ENCODE measurements at places on chromosomes 2 and 18.

DNA sequence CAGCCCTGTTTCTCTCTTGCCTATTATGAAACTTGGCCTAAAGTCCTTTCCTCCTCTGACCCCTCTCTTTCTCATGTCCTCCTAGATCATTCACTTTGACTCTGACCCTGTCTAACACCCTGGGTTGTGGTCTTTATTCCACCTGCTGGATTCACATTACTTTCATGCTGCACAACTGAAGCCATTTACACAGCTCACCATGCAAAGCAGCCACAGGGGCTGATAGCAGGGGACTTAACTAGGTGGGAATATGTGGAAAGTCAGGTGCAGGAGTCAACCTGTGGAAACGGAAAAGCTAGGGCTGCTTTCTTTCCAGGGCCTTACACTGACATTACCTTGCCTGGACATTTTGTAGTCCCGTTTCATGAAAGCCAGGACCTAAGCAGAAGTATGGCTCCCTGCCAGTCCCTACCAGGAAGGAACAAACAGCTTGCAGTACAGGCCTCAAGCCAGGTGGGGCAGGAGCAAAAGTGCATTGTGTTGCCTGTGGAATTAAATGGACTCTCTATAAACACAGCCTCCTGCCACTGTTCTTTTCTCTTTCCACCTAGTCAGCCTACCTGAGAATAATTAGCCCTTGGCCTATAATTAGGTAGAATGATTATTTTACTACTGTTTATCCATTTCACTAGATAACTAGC lies 11.8 kb downstream of the MAPRE3 start:
- DNase-seq = peak; percentile 57

- no peak for DNase-seq
Observed at GRCh38 chr2:44970846-44971450, 29.4 kb downstream of the SIX3 start.

DNA sequence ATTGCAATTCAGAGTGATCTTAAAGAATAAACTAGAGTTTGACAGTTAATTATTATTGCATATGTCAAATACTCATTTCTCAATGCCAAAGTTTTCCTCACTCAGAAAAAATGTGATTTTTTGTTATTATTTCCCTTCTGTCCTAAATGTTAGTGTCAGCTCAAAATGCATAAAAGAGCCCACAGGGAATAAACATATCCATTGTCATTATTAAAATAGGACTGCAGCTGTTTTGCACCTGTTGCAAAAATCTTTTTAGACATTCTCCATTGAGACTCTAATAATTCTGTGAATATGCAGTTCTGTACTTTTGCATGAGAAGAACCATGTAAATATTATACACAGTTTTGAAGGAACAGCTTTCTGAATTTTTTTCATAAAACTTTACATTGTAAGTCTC lies 540.0 kb upstream of the SLC39A10 start:
- no peak for DNase-seq

DNA sequence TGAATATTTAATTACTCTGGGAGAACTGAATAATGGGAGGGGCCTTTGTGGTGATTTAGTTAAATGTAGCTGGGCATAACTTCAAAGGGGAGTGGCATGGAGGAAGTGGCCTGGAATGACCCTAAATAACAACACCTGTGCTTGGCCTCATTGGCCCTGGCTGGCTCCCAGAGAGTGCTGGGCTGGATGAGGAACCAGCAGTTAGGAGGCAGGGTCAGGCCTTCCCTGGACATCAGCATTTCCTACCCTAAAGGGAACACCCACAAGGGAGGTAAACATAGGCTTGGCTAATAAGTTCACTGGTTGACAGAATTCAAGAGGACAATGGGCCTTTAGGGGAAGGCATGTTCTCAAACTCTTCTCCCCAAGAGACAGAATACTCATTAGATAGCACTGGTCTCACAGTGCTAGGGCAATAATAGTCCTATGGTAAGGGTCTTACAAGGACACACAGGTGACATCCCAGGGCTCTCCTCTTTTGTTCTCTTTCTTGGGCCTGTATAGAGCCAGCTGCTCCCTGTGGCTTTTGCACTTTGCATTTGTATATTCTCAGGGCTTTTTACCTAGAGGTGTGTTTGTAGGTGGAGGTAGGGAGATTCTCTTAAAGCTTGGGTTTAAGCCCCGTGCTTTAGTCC lies 106.8 kb downstream of the ZNF519 start:
- DNase-seq = no peak

- no peak for DNase-seq
Observed at GRCh38 chr2:44941551-44942234, at the start of gene SIX3. SIX3 (plus strand) TSS chr2:44941702; CDS start chr2:44942105, 403 bp downstream.

GRCh38 chr2:68368654-68369336 lies 3.7 kb downstream of the PLEK start:
- no peak for DNase-seq

- DNase-seq = no peak
Observed at GRCh38 chr2:237876061-237876526, 16.7 kb downstream of the RAMP1 start.

- no peak for DNase-seq
Observed at GRCh38 chr2:127072970-127073369, 34.0 kb downstream of the BIN1 start.

DNA sequence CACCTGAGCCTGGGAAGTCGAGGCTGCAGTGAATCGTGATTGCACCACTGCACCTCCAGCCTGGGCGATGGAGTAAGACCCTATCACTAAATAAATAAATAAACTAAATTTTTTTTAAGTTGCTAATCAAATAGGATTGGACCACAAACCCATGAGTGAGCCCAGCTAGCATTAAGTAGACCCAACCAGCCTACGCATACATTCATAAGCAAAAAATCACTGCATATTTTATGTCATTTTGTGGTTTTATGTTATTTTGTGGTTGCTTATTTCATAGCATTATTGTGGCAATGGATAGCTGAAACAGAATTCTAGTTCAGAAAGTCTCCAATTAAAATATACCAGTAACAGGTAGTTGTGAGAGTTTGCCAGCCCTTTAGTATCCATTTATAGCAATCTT lies 29.1 kb upstream of the ZC3H15 start:
- no peak for DNase-seq

DNA sequence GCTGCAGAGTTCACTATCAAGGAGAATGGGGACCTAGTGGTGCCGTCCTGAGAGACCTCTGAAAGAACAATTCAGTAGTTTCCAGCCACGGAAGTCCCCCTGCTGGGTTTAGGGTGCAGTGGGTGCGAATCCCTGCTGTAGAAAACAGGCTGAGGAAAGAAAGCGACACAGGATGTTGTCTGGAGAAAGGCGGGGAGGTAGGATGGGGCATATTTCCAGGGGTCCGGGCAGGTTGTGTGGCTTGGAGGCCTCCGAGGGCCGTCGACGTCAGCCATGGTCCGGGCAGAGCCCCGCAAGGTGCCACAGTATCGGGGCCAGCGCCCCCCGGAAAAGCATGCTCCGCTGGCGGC lies 807 bp upstream of the CREB1 start:
- peak; percentile 4 for DNase-seq

DNA sequence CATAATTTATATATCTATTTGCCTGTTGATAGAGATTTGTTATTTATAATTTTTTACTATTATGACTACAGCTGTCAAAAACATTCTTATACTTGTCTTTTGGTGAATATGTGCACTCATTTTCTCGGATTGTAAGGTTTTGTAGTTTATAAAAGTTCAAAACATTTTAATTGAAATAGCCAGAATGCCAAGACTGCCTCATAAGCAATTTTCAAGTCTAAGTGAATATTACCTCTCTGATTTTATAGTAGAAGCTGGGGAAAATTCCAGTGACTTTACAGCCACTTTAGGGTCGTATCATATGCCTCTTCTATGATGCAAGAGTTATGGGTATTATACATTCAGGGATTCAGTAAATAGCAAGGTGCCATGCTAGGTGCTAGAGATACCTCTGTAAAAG lies 21.0 kb downstream of the ZC3H6 start:
- DNase-seq = no peak

DNA sequence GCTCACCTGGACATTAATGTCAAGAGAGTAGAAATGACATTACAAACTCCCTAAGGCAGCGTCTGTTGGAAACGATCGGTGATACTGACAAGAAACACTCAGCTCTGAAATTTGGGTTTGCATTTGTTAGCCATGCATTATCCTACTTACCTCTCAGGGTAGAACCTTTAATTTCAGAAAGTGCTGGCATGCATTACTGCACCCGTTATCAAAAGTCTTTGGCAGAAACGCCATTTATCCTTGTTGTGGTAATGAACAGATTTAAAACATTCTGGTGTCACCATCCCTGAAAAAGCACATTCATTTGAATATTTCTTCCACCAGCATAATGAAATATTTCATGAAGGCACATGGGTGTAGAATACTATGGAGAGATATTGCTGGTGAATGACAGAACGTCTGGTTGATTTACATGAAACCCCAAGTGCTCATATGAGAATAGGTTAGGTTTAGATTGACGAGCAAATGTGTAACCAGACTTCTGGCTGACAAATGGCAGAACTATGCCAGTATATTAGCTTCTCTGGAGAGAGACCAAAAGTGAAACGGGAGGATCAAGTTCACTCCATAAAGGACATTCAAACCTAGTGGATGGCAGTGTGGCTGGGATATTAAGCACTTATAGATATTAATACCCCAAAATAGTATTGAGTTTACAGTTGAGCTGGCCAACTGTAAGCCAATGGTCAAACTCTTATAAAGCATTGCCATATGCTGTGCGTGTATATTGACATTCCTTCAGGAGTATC lies 53.5 kb upstream of the ITGB6 start:
- DNase-seq = no peak

- no peak for DNase-seq
Observed at GRCh38 chr2:112148477-112148876, 10.3 kb downstream of the FBLN7 start.

DNA sequence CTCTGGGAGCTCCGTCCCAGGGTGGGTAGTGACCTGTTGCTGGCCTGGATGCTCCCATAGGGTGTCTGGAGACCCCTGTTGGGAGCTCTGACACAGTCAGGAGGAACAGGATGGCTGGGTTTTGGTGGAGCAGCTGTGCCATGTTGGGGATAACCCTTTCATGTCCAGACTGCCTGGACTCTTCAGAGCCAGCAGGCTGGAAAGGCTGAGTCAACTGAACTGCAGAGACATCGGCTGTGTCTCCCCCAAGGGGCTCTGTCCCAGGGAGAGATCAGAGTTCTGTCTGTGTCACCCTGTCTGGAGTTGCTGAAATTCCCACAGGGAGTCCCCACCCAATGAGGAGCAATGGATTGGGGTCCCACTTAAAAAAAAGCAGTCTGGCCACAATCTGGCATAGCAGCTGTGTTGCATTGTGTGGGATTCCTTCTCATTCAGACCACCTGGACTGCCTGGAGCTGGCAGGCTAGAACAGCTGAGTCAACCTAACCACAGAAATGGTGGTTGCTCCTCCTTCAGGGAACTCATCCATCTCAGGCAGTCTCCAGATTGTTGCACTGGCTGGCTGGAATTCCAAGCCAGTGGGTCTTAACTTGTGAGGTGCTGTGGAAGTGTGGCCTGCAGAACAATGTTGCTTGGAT lies 37.2 kb downstream of the AGPS start:
- no peak for DNase-seq

GRCh38 chr2:233352141-233352842 lies 2.0 kb upstream of the DGKD start:
- DNase-seq = no peak

DNA sequence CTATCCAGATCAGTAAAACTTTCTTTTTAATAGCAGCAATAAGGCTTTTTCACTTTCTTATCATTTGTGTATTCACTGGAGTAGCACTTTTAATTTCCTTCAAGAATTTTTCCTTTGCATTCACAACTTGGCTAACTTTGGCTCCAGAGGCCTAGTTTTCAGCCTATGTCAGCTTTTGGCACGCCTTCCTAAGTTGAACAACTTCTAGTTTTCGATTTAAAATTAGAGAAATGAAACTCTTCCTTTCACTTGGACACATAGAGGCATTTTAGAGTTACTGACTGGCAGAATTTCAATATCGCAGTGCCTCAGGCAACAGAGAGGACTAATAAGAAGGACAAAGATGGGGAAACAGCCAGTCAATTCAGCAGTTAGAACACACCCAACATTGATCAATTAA lies 577.4 kb downstream of the DSC3 start:
- no peak for DNase-seq

DNA sequence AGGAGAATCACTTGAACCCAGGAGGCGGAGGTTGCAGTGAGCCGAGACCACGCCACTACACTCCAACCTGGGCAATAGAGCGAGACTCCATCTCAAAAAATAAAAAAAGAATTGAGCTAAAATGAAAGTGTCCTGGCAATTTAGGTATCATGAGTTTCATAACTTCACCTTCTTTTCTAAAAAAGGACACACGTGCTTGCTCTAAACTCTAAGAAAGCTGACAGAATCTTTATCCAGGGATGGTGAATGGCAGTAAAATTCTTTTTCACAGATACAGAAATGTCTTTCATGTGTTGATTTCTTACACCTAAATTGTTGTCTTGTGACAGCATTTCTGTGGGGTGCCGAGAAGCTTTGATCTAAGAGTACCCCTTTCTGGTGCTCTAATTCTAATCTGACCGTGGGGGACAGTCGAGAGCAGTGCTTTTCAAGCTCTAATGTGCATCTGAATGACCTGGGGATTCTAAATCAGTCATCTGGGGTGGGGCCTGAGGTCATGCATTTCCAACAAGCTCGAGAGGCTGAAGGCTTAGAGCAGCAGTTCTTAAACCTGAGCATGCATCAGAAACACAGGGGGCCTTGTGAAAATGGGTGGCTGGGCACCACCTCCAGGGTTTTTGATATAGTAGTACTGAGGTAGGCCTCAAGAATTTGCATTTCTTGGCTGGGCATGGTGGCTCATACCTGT lies 42.1 kb upstream of the REL start:
- no peak for DNase-seq

DNA sequence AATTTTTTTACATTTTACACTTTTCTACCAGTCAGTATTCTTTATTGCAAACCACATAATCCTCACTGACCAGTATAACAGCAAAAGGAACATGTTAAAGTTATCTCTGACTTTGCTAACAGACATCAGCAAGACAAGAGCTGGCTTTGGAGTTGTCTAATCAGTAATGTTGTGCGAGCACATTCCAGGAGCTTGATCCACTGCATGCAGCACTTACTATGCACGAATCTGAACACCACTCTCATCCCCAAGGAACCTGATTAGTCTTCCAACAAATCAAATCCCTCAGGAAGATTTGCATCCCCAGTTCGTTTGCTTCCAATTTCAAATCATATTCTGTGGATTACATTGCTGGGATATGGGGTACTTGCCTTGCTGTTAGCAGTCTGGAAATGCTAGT lies 269.3 kb upstream of the EPC2 start:
- no peak for DNase-seq
